Kidney glomerular epithelial cell (primary cell): ENCODE measurements at places on chromosomes 7 and 10.
A peak's percentile ranks its signal among the peaks of the same experiment; 100 is the strongest.

- no peak for DNase-seq
These were observed 19.3 kb upstream of the RPA3 start for GRCh38 chr7:7737674-7738073.

- peak; percentile 72 for DNase-seq
These were observed 728 bp downstream of the CAV2 start for GRCh38 chr7:116500078-116500853.

DNA sequence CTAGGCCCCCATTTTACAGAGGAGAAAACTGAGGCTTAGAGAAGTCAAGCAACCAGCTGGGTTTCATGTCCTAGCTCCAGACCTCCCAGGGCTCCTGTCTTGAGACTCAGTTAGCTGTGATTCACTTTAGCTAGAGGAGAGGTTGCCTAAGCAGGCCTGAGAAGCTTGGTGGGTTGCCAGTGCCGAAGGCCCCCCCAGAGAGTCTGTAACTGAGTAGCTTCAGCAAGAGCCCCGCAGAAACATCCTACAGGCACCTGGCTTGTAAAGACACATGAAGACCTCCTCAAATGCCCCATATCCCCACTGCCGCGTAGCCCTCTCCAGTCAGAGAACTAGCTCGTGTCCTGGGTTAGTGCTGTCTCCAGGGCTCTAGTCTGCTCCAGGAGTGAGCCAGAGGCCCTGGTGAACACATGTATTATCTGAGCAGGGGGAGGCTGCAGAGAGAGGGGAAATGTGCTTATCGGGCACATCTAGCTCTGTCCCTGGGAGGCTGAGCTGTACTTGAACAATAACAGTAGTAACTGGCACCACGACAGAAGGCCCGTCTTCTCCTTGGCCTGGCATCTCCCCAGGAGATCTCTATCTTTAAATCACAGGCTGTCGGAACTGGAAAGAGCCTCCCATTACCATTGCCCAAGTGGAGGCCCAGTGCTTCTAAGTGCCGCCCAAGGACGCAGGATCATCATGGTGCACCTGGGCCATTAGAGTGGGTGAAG is 28.9 kb downstream of the UNC5B start:
- DNase-seq, result no peak

- DNase-seq, result no peak
These were observed 5.7 kb upstream of the GLCCI1 start for GRCh38 chr7:7962851-7963250.

- DNase-seq, result no peak
These were observed 336.3 kb upstream of the SHH start for GRCh38 chr7:156148547-156148946.

- DNase-seq, result peak; percentile 56
These were observed 1.2 kb upstream of the LSM8 start for GRCh38 chr7:118182593-118183427.

GRCh38 chr10:131167036-131167860 is 144.3 kb downstream of the TCERG1L start:
- DNase-seq, result no peak

DNA sequence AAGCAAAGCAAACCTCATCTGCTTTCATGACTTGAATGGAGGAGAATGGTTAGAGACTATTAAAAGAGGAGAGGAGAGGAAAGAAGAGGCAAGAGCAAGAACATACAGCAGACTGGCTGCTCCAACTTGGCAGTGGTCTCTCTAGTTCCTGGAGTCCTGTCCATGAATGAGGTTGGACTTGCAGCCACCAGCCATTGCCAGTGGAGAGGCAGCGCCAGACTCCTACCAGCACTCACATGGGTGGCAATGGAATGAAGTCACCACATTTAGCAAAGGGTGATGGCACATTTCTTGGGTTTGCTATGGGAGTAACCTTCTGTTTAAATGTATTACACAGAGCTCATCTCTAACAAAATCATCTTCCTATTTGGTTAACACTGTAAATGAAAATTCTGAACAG is 257.8 kb upstream of the IMMP2L start:
- no peak for DNase-seq

DNA sequence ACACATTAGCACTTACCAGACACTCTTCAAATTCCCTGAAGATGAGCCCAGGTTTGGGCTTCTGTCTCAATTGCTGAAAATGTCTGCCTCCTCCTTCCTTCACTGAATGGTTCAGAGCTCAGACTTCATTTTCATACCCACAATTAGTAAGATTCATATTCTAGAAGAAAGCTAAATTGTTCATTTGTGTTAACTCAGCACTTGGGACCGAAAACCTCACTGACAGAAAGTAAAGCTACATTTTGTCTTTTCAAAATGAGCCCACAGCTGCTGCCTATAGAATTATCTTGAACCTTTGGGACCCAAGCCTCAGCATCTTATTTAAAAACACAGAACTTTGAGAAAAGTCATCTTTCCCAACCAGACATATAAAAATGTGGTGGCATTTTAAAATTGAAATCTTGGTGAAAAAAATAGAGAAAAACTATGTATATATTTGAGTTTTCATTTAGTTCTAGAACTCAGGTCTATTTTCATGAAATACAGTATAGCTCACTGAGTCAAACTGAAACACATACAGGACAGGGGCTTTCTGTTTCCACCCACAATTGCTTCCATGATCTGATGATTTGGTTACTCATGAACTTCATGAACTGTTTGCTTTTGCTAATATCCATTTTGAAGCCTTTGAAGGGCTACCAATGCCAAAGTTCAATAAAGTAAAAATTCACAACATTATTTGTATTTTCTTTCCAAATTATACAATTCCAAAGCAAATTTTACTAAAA is 119.1 kb upstream of the PFKP start:
- no peak for DNase-seq

DNA sequence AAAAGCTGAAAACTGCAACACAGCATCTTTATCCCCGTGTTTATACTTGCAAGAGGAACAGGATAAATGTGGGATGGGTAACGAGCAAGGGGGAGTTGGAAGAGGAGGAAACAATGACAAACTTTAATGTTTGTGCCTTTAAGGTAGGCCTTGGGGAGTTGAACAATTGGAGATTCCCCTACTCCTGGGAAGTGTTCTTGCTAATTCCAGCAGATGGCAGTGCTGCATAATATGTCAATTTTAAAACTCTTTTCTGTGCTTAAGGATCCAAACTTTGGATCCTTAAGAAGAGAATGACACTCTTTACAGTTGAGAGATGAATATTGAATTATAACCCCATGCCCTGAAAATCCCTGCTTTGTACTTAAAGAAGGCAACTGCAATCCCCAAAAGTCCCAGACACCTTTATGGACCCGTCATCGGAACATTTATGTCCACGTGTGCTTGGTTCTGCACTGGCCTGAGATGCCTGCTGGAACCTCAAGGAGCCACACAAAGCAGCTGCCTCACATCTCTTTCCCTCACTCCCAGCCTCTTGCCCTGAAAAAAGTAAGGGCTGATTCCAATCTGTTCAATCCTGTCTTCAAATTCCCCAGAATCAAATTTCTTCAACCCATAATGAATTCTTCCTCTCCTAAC is 12.0 kb downstream of the IFIT5 start:
- DNase-seq, result peak; percentile 63

DNA sequence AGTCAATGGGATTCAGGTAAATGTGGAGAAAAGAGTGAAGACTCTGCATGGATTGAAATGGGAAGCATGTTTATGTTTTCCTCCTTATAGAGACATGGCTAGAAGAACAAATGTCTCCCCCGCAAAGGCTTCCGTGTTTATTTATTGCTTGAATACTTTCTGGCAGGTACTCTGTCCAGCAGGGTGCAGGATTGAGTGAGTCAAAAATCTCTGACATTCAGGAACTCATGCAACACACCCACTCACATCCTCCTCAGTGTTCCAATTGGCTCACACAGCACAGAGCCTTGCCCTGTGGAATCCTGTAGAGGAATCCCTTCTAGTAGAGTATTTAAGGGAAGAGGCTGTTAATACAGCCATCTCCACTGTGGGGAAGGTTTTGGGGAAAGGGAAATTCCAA is 290.3 kb upstream of the VWC2 start:
- no peak for DNase-seq

- no peak for DNase-seq
These were observed 117.2 kb downstream of the CLEC2L start for GRCh38 chr7:139640681-139641080.

DNA sequence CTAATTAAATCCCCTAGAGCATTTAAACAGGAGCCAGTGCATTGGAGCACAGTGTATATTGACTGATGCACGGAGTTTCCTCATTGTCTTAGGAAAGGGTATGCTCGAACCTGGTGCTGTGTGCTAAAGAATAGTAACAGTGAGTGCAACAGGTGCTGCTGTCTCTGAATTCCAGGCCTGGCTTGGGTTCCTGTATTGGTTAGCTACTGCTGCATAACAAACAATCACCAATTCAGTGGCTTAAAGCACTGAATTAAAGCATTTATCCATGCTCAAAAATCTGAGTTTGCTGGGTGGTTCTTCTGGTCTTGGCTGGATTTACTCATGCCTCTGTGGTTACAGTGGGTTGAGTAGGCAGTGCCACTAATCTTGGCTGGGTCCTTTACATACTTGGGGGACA is 1.8 kb upstream of the PNLIPRP1 start:
- DNase-seq, result no peak

- DNase-seq, result no peak
These were observed 12.7 kb downstream of the PARP12 start for GRCh38 chr7:140050100-140050499.

DNA sequence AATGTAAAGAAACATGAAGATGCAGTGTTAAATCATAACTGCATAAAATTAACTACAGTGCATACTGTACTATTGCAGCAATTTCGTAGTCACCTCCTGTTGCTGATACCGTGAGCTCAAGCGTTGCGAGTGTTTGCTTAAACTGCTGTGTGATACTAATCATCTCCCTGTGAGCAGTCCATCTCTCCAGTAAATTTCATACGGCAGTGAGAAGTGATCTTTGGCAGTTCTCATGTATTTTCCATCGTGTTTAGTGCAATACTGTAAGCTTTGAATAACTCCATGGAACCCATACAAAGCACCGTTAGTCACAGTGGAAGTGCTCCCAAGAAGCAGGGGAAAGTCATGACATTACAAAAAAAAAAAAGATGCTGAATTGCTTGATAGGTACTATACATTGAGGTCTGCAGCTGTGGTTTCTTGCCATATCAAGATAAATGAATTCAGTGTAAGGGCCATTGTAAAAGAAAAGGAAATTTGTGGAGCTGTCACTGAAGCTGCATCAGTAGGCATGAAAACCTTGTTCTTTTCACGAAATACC is 360.4 kb downstream of the EXOC4 start:
- DNase-seq, result no peak

GRCh38 chr10:75398200-75398691 is 3.3 kb downstream of the ZNF503 start:
- DNase-seq, result peak; percentile 61

DNA sequence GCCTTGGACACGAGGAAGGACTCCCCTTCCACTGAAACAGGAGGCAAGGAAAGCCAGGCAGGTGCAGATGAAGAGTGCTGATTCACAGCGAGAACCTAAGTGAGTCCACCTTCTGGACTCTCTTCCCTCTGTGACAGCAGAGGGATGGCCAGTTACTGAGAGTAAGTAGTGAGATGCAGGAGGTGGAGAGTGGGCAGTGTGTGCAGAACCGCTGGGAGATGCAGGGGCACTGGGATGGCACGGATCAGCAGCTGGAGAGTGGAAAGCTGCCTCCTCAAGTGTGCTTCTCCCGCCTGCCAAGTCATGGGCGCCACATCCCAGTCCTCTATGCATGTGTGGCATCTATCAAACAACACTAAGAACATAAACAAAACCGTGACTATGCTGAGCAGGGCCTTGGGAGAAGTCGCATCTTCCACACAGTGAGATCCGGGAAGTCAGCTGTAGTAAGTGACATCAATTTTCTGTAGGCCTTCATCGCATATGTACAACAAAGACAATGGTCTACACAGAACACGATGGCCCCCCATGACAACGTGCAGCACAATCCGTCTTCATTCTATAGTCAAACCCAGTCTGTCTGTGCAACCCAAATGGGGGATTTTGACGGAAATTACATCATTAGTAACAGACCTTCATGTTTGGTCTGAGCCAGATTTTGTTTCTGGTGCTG is 217.4 kb upstream of the KLF14 start:
- DNase-seq, result no peak

- no peak for DNase-seq
These were observed 166.4 kb downstream of the MAD1L1 start for GRCh38 chr7:2066251-2066919.

- DNase-seq, result no peak
These were observed 101.8 kb downstream of the PTPRE start for GRCh38 chr10:128008521-128009250.

DNA sequence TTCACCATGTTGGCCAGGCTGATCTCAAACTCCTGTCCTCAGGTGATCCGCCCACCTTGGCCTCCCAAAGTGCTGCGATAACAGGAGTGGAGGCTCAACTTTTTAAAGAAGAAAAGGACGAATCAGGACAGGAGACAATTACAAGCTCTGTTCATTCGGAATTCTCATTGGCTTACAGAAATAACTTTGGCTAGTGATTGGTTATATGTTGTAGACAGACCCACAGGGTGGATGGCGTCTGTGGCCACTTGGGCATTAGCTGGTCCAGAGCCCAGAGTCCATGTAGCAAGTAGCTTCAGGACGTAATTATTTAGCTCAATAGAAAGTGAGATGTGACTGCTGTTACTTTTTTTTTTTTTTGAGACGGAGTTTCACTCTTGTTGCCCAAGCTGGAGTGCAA is 160.5 kb upstream of the TNRC18 start:
- no peak for DNase-seq

DNA sequence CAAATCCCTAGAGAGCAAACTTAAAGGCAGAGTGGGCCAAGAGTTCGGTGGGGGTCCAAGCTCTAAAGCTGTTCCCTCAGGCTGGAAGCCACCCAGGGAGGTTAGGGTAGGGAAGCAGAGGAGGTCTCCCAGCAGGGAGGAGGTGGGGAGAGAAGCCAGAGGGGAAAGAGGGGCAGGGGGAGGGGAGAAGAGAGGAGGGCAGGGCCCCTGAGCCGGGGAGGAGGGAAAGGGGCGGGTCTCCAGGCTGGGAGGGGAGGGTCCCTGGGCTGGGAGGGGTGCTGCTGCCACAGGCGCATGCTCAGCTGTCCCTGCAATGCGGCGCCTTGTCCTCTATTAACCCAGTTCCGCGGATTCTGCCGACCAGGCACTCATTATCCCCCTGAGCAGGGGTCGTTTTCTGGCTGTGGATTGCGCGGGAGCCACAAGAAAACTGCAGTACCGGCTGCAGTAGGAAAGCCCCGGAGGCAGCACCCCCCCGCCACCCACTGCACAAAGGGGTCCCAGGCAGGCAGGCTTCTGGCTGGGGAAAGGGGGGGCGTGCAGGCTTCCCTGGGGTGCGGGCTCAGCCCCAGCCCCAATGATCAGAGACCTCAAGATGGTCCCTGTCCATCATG is 49.3 kb downstream of the CAMK2B start:
- no peak for DNase-seq

DNA sequence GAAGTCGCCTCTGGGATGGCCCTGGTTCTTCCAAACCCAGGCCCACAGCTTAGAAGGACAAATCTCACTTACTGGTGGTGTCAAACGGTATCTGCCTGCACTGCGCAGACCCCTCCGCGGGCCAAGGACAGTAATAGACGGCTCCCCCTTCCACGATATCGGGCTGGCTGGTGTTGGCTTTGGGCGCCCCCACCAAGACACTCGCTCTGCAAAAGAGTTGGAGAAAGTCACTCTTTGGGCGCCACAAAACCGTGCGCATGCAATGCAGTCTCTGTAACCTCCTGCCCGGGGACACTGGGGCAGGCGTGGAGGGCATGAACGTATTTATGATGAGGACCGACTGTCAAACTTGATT is 1.1 kb downstream of the ITGA8 start:
- DNase-seq, result no peak
